Activated CD4-positive, CD25-positive, alpha-beta regulatory T cell (primary cell): ENCODE measurements at places on chromosomes 4 and X.

DNA sequence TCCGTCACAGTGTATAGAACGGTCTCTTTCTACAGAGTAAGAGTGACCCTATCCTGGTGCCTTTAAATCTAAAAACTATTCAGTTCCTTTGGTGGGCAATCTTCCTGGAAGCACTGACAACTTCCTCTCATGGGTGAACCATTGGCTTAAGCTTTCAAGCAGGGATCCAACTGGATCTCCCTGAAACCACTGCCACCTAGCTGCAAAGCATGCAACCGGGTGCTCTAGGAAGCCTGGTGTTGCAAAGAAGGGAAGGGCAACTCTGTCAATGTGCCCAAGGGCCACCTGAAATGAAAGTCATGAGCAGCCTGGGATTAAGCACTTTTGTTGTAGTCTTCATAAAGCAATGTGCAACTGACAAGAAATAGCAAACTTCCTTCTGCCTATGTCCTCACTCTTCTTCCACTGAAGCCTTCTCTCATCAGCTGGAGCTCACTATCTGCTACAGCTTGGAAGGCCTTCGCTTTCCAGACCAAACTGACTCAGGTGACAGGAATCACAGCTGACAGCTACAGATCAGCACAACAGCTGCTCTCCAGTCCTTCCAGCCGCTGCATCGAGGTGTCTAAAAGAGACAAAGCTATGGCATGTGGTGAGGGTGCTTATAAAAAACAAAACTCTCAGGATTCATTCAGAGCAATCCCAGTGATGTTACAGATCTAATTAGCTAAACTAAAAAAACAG lies 46.1 kb downstream of the SETD7 start:
- DNase-seq = no peak

GRCh38 chr4:139126898-139127297 lies 50.1 kb downstream of the ELF2 start:
- no peak for DNase-seq

- DNase-seq = no peak
These were observed 620.9 kb downstream of the TLL1 start for GRCh38 chr4:166493924-166494345.

DNA sequence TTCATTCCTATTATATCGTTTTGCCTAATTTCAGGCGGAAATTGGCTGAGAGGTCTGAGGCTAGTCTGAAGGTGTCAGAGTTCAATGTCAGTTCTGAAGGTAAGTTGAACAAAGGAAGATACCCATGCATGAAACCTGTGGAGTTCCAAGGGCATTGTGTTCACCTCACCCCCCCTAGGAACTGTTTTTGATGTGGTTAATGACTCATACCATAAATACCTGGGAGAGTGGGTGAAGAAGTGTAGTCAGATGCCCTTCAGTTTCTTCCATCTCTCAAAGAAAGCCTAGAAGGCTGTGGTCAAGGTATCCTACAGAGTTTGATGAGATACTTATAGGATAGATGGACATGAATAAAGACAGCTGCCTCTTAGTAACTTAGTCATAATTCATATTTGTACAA lies 2.7 kb downstream of the UTP14A start:
- no peak for DNase-seq

DNA sequence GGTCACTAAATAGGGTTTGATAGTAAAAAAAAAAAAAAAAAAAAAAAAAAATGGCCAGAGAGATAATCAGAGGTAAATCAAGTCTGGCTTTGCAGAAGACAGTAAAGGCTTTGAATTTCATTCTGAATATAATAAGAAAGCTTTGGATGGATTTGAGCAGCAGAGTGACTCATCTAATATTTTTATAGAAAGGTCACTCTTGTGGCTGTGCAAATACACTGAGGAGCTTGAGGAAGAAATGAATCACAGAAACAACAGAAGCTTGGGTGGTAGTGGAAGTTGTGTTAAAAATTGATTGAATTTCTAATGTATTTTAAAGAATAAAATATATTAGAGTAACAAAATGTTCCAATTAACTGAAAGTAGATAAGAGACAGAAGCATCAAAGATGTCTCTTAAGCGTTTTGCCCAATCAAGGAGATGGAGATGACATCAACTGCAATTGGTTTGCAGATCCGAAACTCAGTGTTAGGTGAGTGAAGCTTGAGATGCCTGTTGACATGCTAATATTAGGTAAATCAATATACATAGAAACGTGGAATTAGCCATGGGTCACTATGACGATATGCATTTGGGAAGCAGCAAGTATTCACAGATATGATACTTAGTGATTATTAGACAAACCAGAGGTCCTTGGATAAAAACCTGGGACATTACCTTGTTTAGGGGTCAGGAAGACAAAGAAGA lies 280.5 kb downstream of the GPM6A start:
- no peak for DNase-seq

- no peak for DNase-seq
These were observed 10.6 kb upstream of the KDM5C start for GRCh38 chrX:53235566-53235965.

DNA sequence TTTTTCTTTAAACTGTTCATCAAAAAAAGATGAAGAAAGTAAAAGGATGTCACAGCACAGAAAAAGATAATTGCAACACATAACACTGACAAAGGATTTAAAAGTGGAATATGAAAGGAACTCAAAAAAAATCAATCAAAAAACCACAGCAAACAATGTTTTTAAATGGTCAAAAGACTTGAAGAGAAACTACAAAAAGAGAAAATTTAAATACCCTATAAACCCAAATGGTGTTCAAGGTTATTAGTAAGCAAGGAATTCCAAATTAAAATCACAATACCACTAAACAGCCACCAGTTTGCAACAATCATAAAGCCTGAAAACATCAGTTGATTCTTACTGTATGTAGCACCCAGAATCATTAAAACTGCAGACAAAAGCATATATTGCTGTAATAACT lies 36.5 kb upstream of the PCDH10 start:
- DNase-seq = no peak

- DNase-seq = no peak
These were observed 24.2 kb downstream of the SMPX start for GRCh38 chrX:21733705-21734104.

- no peak for DNase-seq
These were observed 259.0 kb downstream of the CHIC1 start for GRCh38 chrX:73821921-73822559.

DNA sequence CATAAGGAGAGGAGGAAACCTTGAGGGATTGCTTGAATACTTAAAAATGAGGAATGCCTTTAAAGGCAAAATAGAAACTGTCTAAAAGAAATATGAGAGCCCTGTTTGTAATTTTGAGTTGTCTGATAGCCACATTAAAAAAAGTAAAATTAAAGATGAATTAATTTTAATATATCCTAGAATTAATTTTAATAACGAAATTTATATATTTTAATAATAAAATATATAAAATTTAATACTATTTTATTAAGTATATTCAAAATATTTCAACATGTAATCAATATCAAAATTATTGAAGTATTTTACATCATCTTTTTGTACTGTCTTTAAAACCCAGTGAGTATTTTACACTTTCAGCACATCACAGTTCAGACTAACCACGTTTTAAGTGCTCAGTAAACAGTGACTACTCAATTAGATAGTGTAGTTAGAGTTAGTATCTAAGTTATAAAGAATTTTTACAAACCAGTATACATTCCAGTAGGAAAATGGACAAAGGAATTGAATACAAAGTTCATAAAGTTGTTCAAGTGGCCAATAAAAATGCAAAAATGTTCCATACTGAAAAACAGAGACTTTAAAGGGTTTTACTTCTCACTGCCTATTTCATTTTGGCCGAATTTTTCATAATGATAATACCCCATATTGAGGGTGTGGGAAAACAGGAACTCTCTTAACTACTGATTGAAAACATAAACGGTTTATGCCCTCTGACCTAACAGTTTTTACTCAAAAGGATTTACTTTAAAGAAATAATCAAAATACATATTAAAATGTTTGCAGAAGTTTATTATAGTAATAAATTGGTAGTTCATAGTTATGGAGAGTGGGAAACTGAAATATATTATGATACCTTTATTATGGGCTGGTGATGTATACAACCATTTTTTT lies 2.9 kb downstream of the SLC30A9 start:
- DNase-seq = no peak

- no peak for DNase-seq
These were observed 32.7 kb downstream of the TBC1D14 start for GRCh38 chr4:6942238-6942800.

DNA sequence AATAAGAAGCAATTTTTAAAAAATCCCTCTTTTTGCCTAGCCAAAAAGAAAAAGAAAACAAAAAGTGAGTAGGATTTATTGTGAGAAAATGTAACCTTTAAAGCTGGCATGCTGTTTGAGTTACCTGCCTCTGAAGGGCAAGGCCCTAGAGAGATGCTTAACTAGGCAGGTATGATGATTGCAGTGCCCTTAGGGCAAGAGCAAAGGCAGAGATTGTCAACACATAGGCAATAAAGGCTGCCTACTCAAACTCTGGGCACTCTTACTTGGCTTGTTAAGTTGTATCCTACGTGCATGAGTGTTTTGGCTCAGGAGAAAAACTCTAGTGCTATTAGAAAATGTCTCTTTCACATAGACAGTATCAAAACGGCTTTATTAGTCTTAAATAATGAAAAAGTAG lies 306.0 kb downstream of the RPA4 start:
- no peak for DNase-seq

- DNase-seq = no peak
These were observed 57.2 kb downstream of the CPZ start for GRCh38 chr4:8649631-8650361.

DNA sequence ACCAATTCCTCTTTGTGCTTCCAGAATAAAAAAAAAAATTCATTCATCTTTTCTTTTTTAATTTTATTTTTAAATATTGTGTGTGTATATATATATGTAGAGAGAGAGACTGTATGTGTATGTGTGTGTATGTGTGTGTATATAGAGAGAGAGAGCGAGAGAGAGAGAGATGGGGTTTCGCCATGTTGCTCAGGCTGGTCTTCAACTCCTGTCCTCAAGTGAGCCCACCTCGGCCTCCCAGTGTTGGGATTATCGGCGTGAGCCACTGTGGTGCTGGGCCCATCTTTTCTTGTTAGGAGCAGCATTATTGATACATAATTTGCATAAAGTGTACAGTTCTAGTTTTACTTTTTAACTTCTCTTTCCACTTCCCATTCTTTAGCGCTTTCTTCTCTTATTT lies 33.6 kb downstream of the KDM6A start:
- DNase-seq = no peak

DNA sequence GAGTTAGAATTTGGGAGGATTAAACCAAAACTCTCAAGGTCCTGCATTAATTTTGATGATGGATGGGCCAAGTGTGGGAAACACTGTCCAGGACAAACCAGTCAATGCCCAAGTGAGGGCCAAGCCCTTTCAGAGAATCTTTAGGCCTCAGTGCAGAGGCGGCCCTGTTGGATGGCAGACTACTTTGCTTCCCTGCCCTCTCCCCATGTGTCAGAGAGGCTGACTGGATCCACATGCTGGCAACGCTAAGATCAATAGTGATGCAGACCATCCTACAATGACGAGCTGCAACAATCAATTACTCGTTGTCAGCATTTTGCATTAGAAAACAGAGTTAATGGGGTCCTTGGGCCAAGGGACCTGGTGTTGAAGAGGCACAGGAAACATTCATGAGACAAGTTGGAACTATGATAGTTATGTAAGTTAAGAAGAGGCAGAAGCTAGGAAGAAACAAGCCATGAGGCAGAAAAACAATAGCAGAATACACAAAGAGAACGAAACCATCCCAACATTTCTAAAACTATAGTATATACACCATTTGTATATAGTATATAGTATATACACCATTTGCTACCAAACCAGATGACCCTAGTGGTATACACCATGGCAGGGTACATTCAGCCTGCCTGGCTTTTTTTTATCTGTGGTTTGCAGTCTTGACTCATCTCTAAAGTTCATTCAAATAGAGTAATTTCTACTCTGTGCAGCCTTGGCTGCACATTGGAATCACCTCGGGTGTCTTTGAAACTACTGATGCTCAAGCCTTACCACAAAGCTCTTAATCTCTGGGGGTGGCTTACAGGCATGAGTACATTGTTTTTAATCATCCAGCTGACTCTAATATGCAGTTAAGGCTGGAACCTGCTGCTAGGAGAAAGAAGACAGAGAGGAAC lies 147.7 kb upstream of the GYPA start:
- no peak for DNase-seq

- no peak for DNase-seq
These were observed 414.1 kb downstream of the CENPC start for GRCh38 chr4:67131224-67131623.

GRCh38 chr4:23857367-23857959 lies 32.4 kb downstream of the PPARGC1A start:
- DNase-seq = no peak

GRCh38 chr4:144411119-144411518 lies 234.8 kb upstream of the HHIP start:
- no peak for DNase-seq

GRCh38 chrX:107451731-107452130 lies 2.3 kb downstream of the FRMPD3 start:
- DNase-seq = no peak

- DNase-seq = no peak
These were observed 63.1 kb upstream of the GPR78 start for GRCh38 chr4:8516996-8517550.

- no peak for DNase-seq
These were observed 64.4 kb downstream of the RPS6KA6 start for GRCh38 chrX:84123585-84123984.

- no peak for DNase-seq
These were observed 550.9 kb upstream of the BOD1L1 start for GRCh38 chr4:14178421-14178820.

GRCh38 chr4:7618361-7618760 lies 183.6 kb upstream of the PSAPL1 start:
- DNase-seq = no peak

GRCh38 chr4:153497091-153497531 lies 31.0 kb downstream of the TMEM131L start:
- peak; percentile 46 for DNase-seq

GRCh38 chr4:183657564-183657963 lies 1.4 kb downstream of the RWDD4 start:
- no peak for DNase-seq

GRCh38 chr4:121338518-121338917 lies 42.3 kb downstream of the QRFPR start:
- DNase-seq = no peak

DNA sequence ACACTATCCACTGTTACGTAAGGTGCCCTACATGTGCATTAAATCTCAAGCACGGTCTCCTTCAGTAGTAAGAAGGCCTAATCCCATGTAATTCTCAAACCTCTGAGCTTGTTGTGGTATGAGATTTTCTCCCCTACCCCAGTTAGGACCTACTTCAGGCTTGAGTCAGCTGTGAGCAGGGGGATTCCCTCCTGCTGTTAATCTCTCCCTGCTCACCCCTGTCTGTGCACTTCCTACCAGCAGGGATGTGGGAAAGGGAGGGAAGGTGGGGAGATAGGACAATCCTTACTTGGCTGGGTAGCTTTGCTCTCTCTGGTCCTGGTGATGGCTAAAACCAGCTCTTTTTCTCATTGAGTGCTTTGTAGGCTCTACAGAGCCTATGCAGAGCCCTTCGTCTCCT lies 60.8 kb downstream of the PALLD start:
- no peak for DNase-seq
